ENCODE measurements at places on chromosomes 4 and X.

- DNase-seq: no peak
These were observed 43.3 kb upstream of the PDGFC start for GRCh38 chr4:157014621-157015591.

GRCh38 chr4:144969821-144970220 lies 128.2 kb downstream of the ANAPC10 start:
- no peak for DNase-seq

DNA sequence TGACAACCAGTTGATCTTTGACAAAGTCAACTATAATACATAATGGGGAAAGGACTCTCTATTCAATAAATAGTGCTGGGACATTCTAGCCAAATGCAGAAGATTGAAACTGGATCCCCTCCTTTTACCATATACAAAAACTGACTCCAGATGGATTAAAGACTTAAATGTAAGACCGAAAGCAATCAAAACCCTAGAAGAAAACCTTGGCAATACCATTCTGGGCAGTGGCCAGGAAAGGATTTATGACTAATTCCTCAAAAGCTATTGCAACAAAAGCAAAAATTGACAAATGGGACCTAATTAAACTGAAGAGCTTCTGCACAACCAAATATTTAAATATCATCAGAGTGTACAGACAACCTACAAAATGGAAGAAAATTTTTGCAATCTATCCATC lies 185.1 kb downstream of the NPNT start:
- DNase-seq: no peak

- DNase-seq: no peak
These were observed 915 bp upstream of the RAB33B start for GRCh38 chr4:139453041-139453370.

DNA sequence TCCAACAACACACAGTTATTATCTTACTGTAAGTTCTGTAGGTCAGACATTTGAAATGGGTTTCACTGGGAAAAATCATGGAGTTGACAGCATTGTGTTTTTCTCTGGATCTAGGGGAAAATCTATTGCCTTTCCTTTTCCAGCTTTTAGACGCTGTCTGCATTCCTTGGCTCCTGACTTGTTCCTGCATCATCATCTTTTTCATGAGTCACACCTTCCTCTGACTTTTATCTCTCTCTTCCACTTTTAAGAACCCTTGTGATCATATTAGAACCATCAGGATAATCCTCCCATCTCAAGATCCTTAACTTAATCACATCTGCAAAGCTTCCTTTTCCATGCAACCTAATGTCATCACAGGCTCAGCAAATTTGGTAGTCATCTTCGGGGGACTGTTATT lies 1454.8 kb downstream of the RPA4 start:
- no peak for DNase-seq

GRCh38 chr4:110953191-110953590 lies 330.3 kb upstream of the PITX2 start:
- no peak for DNase-seq

GRCh38 chrX:54181202-54181953 lies 1.7 kb downstream of the FAM120C start:
- DNase-seq: no peak

DNA sequence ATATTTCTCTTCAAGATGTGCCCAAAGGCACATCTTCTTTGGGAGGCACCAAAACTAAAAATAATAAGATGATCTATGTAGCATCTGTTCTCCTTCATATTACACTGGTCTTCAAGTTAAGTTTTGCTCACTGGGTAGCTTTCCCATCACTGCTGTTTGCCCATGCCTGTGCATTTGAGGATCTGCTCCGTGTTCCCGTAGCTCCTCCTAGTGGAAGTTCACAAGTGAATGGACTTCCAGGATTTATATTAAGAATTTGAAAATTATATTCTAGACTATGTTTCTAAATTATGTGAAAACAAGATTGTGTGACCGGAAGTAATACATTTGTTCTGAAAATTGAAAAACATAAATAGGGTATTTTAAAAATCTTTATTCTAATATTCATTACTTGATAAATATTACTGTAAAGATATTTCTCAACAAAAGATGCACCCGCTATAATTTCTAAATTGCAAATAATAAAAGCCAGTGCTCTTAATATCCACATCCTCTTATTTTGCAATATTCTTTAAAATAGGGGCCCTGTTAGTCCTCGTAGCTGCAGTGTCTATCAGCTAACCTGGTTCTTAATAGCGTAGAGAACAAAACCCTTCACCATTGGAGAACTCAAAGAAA lies 147.7 kb downstream of the RBM46 start:
- no peak for DNase-seq

DNA sequence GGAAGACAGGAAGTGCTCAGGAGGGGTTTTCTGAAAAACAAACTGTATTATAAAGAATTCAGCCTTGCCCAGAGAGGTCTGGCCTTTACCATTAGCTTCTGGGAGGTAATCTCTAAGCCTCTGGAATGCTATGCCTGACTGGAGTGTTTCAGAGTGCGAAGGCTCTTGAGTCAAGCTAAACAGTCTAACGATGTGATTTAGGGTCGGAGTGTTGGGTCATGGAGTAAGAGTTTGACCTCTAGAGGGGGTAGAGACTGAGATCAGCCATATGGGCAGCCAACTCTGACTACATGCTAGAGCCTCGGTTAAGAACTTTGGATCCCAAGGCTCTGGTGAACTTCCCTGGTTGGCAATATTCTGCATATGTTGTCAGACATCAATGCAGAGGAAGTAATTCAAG lies 15.0 kb downstream of the BOD1L1 start:
- no peak for DNase-seq

DNA sequence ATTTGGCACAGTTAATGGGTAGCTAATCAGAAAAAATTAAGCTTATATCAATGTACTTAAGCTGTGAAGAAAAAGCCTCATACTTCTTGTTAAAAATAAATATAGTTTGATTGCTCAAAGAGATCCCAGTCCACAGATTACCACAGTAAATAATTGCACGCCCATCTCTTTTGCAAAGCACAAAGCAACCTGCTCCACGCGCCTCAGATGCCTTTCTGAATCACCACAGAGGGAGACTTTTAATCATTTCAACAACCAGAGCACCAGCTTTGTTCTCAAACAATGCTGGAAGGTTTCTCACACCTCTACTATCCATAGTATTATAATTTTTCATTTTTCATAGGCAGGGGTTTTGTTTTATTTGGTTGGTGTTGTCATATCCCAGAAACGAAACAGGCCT lies 338.6 kb upstream of the MAGEB2 start:
- DNase-seq: no peak

- no peak for DNase-seq
These were observed 10.0 kb upstream of the MTM1 start for GRCh38 chrX:150558424-150558823.

GRCh38 chr4:122591196-122591595 lies 29.7 kb downstream of the IL21 start:
- no peak for DNase-seq

GRCh38 chr4:161197912-161198311 lies 965.9 kb downstream of the FSTL5 start:
- no peak for DNase-seq

DNA sequence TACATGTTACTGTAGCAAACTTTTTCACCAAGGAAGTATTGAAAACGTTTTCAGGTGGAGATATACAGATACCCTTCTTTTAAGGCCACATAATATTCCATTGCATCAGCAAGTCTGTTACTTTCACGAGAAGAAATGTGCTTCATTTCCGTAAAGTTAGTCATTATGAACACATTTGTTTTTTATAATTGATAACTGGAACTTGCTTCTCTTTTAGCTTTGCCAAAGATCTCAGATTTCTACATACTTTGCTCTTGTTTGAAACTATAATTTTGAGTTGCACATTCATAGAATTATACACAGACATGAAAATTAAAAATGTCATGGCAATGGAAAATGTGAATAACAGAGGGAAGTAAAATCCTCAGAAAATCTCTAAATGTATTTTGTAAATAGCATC lies 128.7 kb upstream of the GIMD1 start:
- no peak for DNase-seq

DNA sequence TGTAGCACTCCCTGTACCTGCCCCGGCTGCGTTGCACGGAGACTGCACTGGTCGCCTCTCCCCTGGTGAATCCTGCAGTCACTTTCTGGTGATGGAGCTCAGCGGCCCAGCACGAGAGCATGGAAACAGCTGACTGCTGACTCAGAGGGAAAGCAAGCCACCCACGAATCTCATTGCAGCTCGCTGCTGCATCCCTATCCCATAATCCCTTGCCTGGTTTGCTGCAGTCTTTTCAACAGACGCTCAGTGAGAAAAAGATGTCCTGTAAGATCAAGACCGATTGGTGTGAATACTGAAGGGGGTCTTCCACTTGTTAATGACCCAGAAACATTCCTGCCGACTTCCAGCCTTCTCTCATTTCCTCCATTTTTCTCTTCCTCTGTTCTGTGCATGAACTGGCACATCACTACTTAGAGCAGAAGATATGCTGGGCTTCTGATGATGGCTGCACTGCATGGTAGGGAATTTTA lies 52.9 kb downstream of the TRIM2 start:
- DNase-seq: no peak

GRCh38 chrX:2370456-2370855 lies 130.3 kb downstream of the DHRSX start:
- no peak for DNase-seq

- no peak for DNase-seq
These were observed 22.2 kb downstream of the HELT start for GRCh38 chr4:185040523-185040922.

DNA sequence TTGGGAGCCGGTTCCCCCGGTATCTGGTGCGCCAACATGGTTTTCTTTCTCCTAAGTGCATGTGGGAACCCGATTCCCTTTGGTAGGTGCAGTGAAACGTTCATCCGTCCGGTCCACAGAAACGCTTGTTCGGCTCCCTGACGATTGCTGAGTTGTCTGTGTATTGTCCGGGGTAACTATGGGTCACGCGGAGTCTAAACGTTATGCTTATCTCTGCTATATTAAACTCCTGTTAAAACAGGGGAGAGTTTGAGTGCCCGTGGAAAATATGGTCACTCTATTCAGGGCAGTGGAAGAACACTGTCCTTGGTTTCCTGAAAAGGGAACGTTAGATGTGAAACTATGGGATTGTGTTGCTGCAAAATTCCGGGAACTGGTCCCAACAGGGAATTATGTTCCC lies 32.4 kb upstream of the MGST2 start:
- DNase-seq: no peak

DNA sequence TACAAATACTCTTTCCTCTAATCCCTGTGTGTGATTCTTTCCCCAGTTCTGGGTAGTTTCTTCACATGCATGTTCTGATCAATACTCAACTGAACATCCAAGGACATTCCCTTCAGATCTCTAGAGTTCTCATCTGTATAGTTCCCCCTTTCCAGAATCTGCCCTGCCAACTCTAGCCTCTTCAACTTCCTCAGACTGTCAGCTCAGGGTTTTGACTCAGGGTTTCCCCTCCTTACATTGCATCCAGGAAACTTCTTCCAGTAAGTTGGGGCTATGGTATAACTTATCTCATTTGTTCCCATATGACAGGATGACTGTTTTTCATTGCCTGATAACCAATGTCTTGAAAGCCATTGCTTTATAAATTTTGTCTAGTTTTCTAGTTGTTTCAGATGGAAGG lies 14.2 kb upstream of the ANKRD17 start:
- no peak for DNase-seq

GRCh38 chrX:9396930-9397329 lies 67.9 kb upstream of the TBL1X start:
- DNase-seq: no peak

- DNase-seq: no peak
These were observed 171.8 kb upstream of the PACRGL start for GRCh38 chr4:20528508-20528907.

GRCh38 chr4:165738571-165738970 lies 134.5 kb upstream of the TLL1 start:
- DNase-seq: no peak

- DNase-seq: no peak
These were observed 250.1 kb downstream of the C4orf33 start for GRCh38 chr4:129346036-129346435.

DNA sequence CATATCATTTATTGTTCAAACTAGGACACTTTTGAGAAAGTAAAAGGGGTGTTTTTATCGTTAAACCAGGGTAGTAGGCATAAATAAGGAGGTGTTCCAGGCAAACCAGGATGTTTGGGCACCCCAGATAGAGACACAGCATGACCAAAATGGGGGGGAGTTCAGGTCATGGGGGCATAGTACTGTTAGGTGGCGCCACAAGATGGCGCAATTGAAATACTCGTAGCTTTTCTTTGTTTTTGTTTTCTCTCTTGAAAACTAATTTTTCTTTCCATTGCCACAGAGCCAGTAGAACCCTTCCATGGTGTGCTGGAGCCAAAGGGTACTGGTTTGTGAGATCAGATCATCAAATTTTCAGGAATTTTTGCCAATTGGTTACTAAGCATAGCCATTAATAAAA lies 283.4 kb downstream of the BCOR start:
- DNase-seq: no peak

- no peak for DNase-seq
These were observed 6.7 kb upstream of the SH3BP2 start for GRCh38 chr4:2786152-2786671.

DNA sequence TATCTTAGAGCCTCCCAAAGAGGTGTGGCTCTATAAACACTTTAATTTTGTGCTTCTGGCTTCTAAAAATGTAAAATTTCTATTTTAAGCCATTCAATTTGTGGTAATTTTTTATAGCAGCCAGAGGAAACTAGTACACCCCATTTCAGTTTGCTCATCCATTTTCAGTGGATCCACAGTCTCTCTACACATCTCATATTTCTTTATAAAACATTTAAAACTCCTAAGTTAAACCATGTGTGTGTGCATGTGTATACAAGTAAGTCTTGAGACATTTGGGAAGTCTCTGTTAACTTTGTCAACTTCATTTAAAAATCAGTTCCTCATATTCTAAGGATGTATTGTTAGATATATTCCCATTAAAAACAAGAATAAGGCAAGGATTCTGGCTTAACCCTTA lies 273.2 kb downstream of the IL15 start:
- no peak for DNase-seq

DNA sequence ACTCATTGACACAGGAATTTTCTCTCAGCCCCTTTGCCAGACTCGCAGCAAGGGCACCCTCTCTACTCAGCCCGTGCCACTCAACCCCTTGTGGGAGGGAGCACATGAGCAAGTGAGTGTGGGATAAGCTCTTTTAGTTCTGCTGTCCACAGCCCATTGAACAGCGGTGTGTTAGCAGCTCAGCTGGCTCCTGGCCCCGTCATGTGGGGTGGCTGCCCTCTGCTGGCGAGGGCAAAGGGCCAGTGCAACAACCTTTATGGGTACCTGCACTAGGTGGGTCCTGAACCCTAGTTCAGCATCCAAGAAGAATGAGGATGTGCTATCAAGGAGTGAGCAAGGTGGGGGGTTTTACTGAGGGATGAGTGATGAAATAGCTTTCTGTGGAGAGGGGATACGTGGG lies 85.0 kb upstream of the ZNF81 start:
- no peak for DNase-seq

- no peak for DNase-seq
These were observed 39.9 kb upstream of the SPINK2 start for GRCh38 chr4:56861360-56861759.

DNA sequence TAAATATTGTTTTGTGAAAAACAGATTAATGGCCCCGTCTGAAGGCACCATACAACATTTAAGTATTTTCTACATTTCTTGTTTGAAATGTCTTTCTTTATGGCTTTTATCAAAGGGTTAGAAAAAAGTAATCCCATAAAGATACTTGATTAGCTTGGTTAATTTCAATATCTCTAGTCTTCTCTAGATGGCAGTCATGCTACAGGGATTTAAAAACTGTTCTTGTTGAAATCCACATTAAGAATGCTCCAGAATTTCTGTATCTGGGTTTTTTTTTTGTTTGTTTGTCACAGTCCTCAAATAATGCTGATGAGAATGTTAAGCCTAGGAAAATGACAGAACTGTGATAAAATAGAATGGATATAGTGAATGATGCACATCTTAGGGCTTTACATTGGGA lies 109.0 kb upstream of the AADAT start:
- no peak for DNase-seq

All from bone marrow (tissue), 2 donors.